ENCODE measurements at places on chromosomes 1 and 21.

DNA sequence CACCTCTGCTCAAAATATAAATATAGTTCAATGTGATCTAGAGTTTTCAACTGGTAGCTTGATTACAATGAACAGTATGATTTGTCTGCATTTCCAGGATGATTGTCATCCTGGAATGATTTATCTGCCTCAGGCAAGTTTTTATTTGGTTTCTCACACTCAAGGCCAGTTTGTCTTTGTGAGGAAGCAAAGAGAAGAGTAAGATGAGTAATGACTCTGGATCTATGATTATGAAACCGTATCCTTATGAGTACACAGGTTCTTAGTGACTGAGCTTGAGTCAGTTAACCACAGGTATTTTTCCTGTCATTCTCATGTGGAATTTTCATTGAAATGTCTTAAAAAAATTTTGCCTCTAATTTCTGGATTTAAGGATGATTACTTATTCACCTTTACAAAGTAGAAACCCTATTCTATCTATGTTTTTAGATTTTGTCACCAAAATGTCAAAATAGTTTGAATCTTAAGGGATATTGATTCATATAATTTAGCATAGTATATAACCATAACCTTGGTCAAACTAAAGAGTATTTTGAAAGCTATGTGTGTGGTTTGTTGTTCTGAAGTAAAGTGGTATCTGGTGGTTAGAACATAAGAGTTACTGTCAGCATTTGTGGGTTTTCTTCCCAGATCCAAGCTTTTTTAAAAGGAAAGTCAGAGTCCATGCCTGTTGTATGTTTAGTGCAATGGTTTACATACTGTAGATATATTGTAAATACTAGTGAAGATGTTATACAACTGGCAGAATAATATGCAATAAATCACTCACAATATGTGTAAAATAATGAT is 145.0 kb downstream of the RASAL2 start:
- DNase-seq: peak; percentile 93

- DNase-seq: no peak
Observed at GRCh38 chr1:34547046-34547674, 207.7 kb upstream of the GJB5 start.

- no peak for DNase-seq
Observed at GRCh38 chr1:15148941-15149340, 4.6 kb upstream of the TMEM51 start.

DNA sequence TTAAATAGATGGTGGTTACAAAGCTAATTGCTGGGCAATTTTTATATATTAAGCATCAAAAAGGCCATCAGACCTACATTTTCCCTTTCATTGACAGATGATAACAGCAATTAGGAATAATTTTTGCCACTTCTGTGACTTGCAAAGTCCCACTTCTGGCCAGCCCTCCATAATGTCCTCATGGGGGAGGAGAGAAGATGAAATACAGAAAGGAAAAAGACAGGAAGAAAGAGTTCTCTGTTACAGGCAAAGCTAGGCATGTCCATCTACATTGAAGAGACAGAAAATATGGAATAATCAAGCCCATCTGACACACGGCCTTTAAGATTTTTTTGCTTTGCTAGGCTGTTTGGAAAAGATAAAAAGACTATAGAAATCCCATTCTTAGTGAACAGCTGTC is 108.0 kb downstream of the ENAH start:
- DNase-seq: no peak

DNA sequence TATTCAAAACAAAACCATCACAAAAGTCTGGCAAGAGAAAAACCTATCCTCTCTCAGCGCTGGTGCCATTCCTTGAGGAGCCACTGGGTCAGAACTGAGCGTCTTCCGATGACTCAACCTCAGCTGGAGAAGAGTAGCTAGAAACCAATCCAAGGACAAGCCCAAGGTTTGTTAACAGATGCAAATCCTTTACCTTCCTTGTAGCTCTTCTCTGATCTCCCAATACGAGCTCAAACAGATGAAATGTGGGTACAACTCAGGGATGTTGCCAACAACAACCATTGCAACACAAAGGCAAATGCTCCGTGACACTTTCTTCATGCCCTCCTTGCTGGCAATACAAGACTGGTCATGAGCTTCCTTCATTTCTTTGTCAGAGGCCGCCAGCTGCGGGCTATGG is 337.1 kb downstream of the SIPA1L2 start:
- no peak for DNase-seq

- no peak for DNase-seq
Observed at GRCh38 chr1:65949230-65949626, 156.5 kb downstream of the PDE4B start.

GRCh38 chr1:20785907-20786252 is 1.2 kb downstream of the HP1BP3 start:
- DNase-seq: no peak

- DNase-seq: peak; percentile 86
Observed at GRCh38 chr1:199403531-199404116, 623.9 kb upstream of the NR5A2 start.

DNA sequence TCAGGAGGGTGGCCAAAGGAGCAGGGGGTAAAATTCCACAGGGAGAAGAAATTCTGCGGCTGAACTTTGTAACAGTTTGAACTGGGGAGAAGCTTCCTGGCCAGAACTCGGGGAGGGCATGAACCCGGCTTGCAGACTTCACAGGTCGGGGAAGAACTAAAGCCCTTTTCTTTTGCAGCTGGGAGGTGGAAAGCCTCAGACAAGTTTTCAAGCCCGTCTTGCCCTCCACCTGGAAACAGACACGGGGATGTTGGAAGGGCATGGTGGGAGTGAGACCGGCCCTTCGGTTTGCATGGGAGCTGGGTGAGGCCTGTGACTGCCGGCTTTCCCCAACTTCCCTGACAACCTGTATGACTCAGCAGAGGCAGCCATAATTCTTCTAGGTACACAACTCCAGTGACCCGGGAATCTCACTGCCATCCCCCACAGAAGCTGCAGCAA is 11.3 kb downstream of the THEM4 start:
- DNase-seq: no peak
